ENCODE measurements at places on chromosomes 16 and 17.

- DNase-seq = no peak
Observed at GRCh38 chr16:12300945-12301500, 324.5 kb downstream of the SNX29 start.

DNA sequence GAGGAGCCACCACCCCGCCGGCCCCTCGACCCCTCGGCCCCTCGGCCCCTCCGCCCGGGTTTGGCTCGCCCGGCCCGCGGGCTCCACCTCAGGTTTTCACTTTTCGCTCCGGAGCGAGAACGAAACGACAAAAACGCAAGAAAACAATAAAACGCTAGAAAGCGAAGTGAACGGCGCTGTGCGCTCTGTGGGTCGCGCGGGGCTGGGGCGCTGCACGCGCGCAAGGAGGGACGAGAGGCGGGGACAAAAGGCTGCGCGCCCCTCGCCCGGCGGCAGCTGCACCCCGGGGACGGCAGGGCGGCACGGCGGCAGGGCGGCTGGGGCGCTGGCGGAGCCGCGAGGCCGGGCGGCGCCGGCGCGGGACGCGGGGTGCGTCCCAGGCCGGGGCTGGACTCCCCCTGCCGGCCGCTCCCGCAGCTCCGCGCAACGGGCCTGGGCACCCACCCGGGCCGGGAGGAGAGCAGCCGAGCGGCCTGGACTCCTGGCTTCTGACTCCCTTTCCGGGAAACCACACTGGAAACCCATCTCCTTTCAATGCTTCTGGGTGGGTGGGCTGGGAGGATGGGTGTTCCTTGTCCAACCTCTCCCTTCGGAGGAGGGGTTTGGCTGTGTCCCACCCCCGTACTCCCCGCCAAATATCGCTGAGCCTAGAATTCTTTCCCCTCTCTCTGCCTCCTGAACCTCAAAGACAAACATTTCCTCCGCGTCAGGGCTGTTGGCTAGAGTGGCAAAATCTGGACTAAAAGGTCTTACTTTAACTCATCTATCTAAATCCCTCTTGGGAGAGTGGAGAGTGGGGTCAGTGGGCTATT is 9.9 kb downstream of the TBX2 start:
- DNase-seq = peak; percentile 55

- no peak for DNase-seq
Observed at GRCh38 chr17:10482252-10482651, 12.9 kb upstream of the MYH4 start.

- no peak for DNase-seq
Observed at GRCh38 chr17:27321372-27321771, 27.5 kb downstream of the WSB1 start.

DNA sequence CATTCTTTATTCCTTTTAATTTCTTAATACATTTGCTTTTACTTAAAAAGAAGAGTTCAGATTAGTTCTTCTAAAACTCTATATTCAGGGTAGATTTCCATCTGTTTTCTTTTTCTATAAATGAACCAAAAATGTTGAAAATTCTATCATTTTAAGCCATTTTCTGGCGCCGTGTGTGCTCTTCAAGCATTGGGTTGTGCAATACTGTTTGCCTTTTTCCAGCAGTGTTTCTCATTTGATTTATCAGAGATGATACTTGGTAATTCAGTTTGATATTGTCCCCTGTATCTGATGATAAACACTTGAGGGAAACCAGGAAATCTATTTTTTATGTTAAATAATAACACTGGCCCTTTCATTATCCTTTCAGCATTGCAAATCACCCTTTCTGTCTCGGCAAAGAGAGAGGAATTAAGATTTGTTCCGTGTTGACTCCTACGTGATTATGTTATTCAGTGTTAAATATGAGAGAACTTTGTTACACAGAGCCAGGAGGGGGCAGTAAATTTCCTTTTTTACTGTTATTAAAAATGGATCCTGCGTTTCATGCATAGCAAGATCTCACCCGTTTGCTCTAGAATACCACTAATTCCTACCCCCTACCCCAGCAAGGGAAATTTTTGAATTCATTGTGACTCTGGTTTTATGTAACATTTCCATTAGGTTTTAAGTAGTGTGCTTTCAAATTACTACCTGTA is 606.9 kb upstream of the RBFOX1 start:
- DNase-seq = no peak

Measured in lung microvascular endothelial cell (primary cell).